Stimulated activated CD8-positive, alpha-beta memory T cell treated with anti-CD3 and anti-CD28 coated beads, Interleukin-12 subunit alpha, Interleukin-12 subunit beta, amount 100 ng/mL, for 4 hours (primary cell): ENCODE measurements at places on chromosomes 11 and 22.

GRCh38 chr11:69799582-69799981, 19.6 kb downstream of the FGF3 start:
- no peak for DNase-seq

- DNase-seq = no peak
Observed at GRCh38 chr11:61972672-61973475, 5.4 kb upstream of the FTH1 start.

DNA sequence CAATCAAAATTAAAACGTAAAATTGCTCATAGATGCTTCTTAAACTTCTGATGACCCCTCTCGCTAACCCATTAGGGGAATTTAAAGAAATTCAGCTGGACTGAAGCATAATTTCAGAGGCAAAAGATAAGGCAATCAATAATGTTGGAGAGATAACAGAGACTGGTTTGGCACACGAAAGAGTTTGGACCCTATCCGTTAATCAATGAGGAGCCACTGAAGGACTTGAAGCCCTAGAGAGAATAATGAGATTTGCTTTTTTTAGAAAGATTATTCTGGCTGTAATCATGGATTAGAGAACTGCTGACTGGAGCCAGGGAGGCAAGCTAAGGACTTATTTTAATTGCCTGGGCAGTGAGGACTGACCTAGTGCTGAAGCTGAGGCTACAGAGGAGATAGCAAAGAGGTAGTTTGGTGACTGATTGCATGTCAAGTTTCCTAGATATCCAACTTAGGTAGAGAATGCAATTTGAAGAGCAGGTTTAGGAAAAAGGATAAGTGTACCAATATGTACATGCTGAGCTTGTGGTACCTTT, 11.9 kb upstream of the ARHGAP42 start:
- no peak for DNase-seq

DNA sequence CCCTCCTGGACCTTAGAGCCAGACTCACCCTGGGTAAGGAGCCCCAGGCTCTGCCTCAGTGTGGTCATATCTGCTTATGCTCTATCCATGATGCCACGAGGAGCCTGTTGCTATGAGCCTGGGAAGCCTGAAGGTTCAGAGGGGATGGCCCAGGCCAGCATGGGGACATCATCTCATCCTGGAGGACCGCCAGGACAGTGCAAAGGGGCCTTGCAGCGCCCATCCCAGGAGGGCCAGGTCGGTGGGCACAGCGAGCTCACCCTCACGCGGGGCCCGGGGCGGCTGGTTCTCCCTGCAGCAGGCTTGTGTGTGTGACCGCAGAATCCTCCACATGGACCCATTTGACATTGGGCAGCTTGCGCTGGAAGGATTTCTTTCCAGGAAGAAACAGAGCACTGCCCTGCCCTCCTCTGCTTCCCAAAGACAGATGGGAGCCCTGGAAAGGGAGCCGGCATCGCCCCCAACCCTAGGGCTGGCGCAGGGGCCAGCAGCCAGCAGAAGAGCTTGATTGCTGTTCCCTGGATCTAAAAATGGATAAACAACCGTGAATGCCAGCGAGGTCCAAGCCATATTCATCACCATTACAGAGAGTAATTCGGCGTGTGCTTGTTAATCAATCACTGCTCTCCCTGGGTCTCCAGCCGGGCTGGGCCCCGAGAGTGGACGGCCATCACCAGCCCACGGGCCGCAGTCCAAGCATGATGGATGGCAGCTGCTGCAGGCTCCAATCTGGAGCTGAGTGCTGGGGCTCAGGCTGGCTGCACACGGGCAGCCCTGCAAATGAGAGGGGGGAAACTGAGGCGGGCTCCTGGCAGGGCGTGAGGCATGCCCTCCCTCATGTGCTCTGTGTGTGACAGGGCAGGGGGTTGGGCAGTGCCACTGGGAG, 739.7 kb downstream of the BRD1 start:
- DNase-seq = no peak

GRCh38 chr22:30234786-30235470, 11.6 kb downstream of the LIF start:
- DNase-seq = no peak

DNA sequence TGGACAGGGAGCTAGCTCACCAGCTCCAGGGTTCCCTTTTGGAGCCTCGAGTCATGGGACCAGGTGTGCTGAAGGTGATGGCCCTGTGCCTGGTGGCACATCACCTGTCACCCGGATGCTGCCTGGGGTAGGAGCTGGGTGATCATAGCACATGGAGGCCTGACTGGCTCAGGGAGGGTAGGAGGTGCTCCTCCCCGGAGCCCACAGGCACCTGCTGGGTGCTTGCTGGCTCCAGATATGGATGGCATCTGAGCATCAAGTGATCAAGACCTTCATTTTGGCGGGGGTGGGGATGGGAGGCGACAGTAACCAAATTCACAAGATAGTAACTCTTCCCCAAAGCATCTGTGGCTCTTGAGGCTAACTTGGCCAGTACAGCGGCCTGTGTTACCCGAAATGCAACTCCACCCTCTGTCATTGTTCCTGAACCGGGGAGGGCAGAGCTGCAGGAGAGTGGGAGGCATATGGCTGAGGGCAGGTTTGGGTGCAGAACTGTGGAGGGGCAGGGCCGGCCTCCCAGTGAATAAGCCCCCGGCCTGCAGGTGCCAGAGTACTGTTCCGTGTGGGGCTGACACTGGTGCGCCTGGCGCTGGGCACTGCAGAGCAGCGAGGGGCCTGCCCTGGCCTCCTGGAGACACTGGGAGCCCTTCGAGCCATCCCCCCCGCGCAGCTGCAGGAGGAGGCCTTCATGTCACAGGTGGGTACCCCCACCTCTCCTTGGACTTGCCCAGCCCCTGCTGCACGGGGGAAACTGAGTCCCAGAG, 4.7 kb downstream of the TBC1D10C start:
- no peak for DNase-seq

GRCh38 chr11:109135627-109136026, 286.4 kb upstream of the C11orf87 start:
- no peak for DNase-seq

GRCh38 chr11:94472916-94473799, 20.5 kb downstream of the MRE11 start:
- no peak for DNase-seq

- DNase-seq = no peak
Observed at GRCh38 chr11:76197941-76198640, 8.2 kb downstream of the WNT11 start.

GRCh38 chr11:11078344-11079086, 220.7 kb upstream of the ZBED5 start:
- DNase-seq = no peak

- DNase-seq = no peak
Observed at GRCh38 chr22:45235101-45235777, 5.5 kb downstream of the KIAA0930 start.

DNA sequence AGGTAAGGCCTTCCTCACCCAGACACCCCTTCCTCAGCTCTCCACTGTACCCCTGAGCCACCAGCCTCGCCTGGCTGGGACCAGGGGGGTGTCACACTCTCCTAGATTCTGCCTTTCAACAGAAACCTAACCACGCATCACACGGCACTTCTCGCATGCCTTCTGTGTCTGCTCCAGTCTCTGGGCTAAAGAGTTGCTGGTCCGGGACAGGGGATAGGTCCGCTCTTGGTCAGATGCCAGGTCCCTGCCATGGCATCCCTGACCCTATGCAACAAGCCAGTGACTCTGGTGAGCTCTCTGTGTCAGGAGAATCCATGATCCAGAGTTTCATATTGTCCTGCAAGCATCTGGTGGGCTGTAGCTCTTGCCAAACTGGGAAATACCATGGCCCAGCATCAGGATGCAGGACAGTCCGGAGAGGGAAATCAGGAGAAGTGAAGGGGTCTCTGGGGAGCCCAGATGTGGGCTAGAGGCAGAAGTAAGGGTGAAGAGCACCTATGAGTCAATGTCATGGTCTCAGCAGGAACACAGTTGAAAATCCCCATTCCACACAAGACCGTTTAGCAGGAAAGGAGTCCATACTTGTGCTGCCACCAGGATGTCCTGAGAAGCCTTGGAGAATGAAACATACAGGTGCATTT, 14.1 kb downstream of the IGLL5 start:
- DNase-seq = no peak

- DNase-seq = no peak
Observed at GRCh38 chr11:10900681-10901415, 43.0 kb upstream of the ZBED5 start.

GRCh38 chr11:119172513-119172912, 4.0 kb downstream of the NLRX1 start:
- DNase-seq = no peak

DNA sequence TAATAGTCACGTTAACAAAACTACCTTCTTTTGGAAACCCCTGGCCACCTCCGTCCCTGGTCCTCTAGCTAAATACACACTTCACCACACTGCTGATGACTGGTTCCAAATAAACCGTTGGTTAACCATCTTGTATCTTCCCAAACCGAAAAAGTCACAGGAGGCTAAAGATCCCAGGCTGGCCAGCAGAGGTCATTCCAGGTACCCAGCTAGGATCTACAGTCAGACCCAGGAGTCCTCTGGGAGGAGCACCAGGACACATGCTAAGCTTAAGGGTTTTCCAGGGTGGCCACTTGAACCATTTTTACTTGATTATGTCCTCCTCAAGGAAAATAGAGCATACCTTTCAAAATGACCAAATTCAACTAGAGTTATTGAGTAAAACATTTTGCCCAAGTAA, 103.2 kb downstream of the ETS1 start:
- no peak for DNase-seq

- DNase-seq = no peak
Observed at GRCh38 chr11:14668731-14669301, 25.2 kb downstream of the PDE3B start.

DNA sequence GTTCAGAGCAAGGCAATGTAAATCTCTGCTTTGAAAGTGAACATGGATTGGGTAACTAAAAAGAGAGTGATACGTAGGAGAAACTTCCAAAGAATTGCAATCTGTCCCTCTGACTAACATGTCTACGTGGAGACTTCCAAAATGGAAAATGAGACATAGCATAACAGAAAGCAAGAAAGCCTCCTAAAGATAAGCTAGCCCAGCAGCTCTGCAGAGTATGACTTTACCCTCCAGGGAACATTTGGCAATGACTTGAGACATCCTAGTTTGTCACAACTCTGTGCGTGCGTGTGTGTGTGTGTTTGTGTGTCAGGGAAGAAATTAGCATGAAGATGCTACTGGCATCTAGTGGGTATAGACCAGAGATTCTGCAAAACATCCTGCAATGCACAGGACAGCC, 817.4 kb downstream of the NTM start:
- no peak for DNase-seq

DNA sequence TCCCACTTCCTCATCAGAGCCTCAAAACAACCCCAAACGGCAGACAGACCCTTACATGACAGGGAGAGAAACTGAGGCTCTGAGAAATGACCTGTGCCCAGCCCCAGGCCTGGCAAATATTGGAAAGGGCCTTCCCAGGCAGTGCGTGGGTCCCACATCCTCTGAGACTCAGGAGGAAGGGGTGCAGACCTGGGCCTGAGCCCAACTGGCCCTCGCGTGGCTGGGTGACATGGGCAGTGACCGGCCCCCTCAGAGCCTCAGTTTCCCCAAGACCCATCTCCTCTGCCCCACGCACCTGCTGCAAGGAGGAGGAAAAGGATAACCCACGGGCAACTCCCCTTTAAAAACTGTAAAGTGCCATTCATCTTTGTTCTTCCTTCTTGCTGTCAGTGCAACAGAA, 35.6 kb downstream of the ELFN2 start:
- no peak for DNase-seq

GRCh38 chr11:112590764-112591163, 330.1 kb upstream of the PLET1 start:
- DNase-seq = no peak

GRCh38 chr11:1880746-1881441, 10.8 kb downstream of the PRR33 start:
- DNase-seq = no peak

- no peak for DNase-seq
Observed at GRCh38 chr11:101807531-101807930, 107.3 kb upstream of the CEP126 start.
